ENCODE measurements at places on chromosomes 11 and 22.

GRCh38 chr22:36586271-36586670 is 57.3 kb upstream of the EIF3D start:
- DNase-seq: no peak

GRCh38 chr11:63532799-63533475 is 3.7 kb upstream of the PLAAT4 start:
- DNase-seq: no peak

GRCh38 chr11:69587454-69588090 is 53.4 kb upstream of the CCND1 start:
- peak; percentile 74 for DNase-seq

DNA sequence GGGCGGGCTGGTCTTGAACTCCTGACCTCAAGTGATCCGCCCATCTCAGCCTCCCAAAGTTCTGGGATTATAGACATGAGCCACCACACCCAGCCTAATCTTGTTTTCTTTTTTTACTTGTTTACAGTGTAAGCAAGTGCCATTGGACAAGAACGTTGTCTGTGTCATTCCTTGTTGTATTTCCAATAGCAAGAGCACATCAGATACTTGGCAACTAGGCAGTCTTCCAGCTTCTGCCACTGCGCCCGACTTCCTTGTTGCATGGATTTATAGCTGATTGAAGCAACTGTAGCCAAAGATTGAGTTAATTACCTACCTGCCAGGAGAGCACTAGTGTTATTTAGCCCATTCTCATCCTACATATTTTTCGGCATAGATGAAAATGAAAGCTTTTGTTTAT is 3.1 kb upstream of the SGSM3 start:
- no peak for DNase-seq

DNA sequence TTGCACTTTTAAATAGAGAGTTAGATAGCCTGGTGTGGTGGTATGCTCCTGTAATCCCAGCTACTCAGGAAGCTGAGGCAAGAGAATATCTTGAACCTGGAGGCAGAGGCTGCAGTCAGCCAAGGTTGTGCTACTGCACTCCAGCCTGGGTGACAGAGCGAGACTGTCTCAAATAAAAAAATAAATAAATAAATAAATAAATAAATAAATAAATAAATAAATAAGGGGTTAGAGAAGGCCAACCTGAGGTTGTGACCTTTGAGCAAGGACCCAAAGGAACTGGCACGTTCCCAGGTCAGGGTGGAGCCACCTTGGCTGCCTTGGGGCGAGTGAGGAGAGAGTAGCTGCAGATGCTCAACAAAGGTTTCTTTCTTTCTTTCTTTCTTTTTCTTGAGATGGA is 65.3 kb upstream of the TENM4 start:
- DNase-seq: no peak

- no peak for DNase-seq
Measured at GRCh38 chr11:114265122-114265878, 30.9 kb upstream of the NNMT start.
